A549 treated with AZD2906 at 1 μM for 4 hours (cell line): ENCODE measurements at places on chromosomes 2 and 18. TPM values are rescaled to one million over a fixed set of nuclear protein-coding genes. Genes with fewer than 3 reads are reported as not detected.

Gene GPR55
- total RNA-seq = not detected in 5 replicates

Gene COLEC11
- total RNA-seq = 0.31 to 0.82 TPM (median 0.53 TPM) in 5 replicates

Gene GPR35
- total RNA-seq = 0.24 to 1.1 TPM (median 0.77 TPM) in 5 replicates

Gene ATP5MC3
- 374 to 506 TPM (median 495 TPM) in 5 replicates for total RNA-seq

Gene SLC40A1
- 1.7 to 2.2 TPM (median 1.9 TPM) in 5 replicates for total RNA-seq

Gene ZNF532
- 19.5 to 26.6 TPM (median 21.4 TPM) in 5 replicates for total RNA-seq

Gene SLC14A1
- 0.14 TPM in 1 of 5 replicates, not detected in the others for total RNA-seq

Gene LMAN2L
- total RNA-seq = 19.1 to 21.2 TPM (median 20.3 TPM) in 5 replicates

Gene IAH1
- total RNA-seq = 82.8 to 109 TPM (median 104 TPM) in 5 replicates

Gene NR4A2
- 1.6 to 2.3 TPM (median 2.0 TPM) in 5 replicates for total RNA-seq

Gene IL1RN
- 0.16 to 0.37 TPM (median 0.33 TPM) in 5 replicates for total RNA-seq

Gene PSD4
- 12.3 to 15.0 TPM (median 13.6 TPM) in 5 replicates for total RNA-seq

Gene BMP10
- total RNA-seq = not detected in 5 replicates

Gene SNTG2
- not detected in 5 replicates for total RNA-seq

Gene MYOM1
- 0.10 to 0.32 TPM (median 0.13 TPM) in 5 replicates for total RNA-seq

Gene MEIS1
- total RNA-seq = 1.6 to 2.0 TPM (median 1.7 TPM) in 5 replicates

Gene AUP1
- total RNA-seq = 185 to 250 TPM (median 238 TPM) in 5 replicates

Gene GTF2A1L
- not detected in 5 replicates for total RNA-seq

Gene ACKR3
- 9.3 to 15.6 TPM (median 10.9 TPM) in 5 replicates for total RNA-seq

Gene HRH4
- total RNA-seq = 0.03 TPM in 1 of 5 replicates, not detected in the others

Gene ST8SIA5
- total RNA-seq = 0.07 TPM in 1 of 5 replicates, not detected in the others

Gene CXXC1
- total RNA-seq = 36.0 to 45.4 TPM (median 41.4 TPM) in 5 replicates

Gene SLC16A14
- 0.64 to 1.1 TPM (median 0.83 TPM) in 5 replicates for total RNA-seq

Gene ZNF513
- 11.8 to 14.7 TPM (median 13.8 TPM) in 5 replicates for total RNA-seq

Gene FAM110C
- 0.17 to 0.40 TPM (median 0.32 TPM) in 5 replicates for total RNA-seq

Gene WNT10A
- 0.06 to 0.11 TPM (median 0.09 TPM) in 4 of 5 replicates, not detected in the other for total RNA-seq

Gene REG3G
- total RNA-seq = not detected in 5 replicates

Gene GPR75
- 1.2 to 2.0 TPM (median 1.6 TPM) in 5 replicates for total RNA-seq

Gene UNC80
- not detected in 5 replicates for total RNA-seq

Gene UBR3
- 7.6 to 10.5 TPM (median 8.7 TPM) in 5 replicates for total RNA-seq

Gene C1QL2
- total RNA-seq = 0.31 to 0.76 TPM (median 0.64 TPM) in 5 replicates

Gene PLEKHB2
- total RNA-seq = 72.8 to 95.1 TPM (median 78.4 TPM) in 5 replicates

Gene OBSL1
- 18.7 to 23.2 TPM (median 21.6 TPM) in 5 replicates for total RNA-seq

Gene FAM124B
- total RNA-seq = not detected in 5 replicates

Gene EVA1A
- 7.8 to 10.1 TPM (median 8.6 TPM) in 5 replicates for total RNA-seq

Gene DUSP11
- total RNA-seq = 37.2 to 42.6 TPM (median 39.3 TPM) in 5 replicates
